T-helper 17 cell (primary cell): ENCODE measurements at places on chromosomes 6 and 20.

GRCh38 chr20:62205618-62206387 is 14.3 kb downstream of the HRH3 start:
- no peak for DNase-seq

GRCh38 chr6:170450916-170451761 is 102.0 kb downstream of the PSMB1 start:
- no peak for DNase-seq

DNA sequence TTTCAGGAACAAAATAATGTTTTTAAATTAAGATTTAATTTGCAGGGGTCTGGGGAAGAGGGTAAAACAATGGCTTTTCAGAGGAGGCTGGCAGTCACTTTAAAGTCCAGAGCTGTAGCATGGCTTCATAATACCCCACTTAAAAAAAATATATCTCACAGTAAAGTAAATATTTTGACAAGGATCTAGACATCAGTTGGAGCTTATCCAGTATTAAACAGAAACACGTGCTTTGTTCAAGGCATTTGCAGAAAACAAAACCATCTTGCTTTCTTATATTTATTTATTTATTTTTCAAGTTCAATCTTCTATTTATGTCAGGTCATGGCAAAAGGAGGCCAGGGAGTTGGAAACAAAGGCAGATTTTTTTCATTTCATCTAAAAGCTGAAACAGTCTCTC is 53.3 kb upstream of the PRL start:
- no peak for DNase-seq

DNA sequence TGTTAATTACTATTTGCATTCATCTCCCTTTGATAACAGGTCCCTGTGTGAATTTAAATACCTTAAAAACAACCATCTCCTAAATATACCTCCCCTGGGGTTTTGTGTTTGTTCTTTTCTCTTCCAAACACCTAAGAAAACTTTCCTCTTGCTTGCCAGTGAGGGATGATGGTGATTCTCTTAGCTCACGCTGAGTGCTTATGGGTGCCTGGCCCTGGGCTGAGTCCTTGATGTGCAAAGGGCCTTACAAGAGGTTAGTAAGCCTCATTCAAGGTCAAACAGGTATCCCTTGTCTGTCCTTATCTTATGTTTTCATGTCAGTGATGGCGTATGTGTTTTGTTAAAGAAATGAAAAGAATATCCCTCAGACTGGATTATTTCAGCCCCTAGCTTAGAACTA is 76.3 kb downstream of the SYCP2L start:
- DNase-seq = no peak

DNA sequence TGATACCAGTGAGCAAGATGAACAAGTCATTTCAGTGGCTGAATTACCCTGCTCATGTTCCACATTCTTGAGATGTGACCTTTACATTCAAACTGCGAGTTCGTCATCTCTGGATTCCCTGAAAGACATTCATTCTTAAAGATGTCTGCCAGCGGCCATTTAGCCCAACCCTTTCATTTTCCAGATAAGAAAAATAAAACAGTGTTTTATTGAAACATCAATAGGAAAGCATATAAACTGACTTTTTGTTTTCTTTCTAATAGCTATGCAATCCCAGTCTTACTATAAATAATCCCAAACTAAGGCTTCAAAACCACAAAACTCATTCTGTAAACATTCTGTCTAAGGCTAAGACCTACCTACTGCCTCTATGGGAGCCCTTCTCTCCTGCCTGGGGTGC is 134.0 kb downstream of the SAMD5 start:
- no peak for DNase-seq

DNA sequence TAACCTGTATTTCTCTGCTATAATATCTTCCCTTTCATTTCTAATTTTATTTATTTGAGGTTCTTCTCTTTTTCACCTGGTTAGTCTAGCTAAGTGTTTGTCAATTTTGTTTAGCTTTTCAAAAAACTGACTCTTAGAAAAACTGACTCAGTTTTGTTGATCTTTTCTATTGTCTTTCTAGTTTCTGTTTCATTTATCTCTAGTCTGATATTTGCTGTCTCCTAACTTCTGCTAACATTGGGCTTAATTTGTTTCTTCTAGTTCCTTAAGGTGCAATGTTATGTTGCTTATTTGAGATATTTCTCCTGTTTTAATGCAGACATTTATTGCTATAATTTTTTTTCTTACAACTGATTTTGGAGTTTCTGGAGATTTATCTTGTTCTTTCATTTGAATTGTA is 1011.0 kb downstream of the EPHA7 start:
- no peak for DNase-seq

DNA sequence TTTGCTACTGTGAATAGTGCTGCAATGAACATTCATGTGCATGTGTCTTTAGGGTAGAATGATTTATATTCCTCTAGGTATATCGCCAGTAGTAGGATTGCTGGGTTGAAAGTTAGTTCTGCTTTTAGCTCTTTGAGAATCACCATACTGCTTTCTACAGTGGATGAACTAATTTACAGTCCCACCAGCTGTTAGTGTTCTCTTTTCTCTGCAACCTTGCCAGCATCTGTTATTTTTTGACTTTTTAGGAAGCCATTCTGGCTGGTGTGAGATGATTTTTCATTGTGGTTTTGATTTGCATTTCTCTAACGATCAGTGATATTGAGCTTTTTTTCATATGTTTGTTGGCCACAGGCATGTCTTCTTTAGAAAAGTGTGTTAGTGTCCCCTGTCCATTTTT is 40.0 kb downstream of the PLG start:
- no peak for DNase-seq

- DNase-seq = no peak
Measured at GRCh38 chr20:41218466-41218865, 81.1 kb downstream of the PLCG1 start.

DNA sequence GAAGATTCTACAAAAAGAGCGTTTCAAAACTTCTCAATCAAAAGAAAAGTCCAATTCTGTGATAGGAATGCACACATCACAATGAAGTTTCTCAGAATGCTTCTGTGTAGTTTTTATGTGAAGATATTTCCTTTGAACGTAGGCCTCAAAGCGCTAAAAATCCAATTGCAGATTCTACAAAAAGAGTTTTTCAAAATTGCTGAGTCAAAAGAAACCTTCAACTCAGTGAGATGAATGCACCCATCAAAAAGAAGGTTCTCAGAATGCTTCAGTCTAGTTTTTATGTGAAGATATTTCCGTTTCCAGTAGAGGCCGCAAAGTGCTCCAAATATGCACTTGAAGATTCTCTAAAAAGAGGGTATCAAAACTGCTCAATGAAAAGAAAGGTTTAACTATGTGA is 319.7 kb upstream of the DEFB115 start:
- DNase-seq = no peak

GRCh38 chr6:124661097-124661661 is 301.1 kb upstream of the RNF217 start:
- no peak for DNase-seq

DNA sequence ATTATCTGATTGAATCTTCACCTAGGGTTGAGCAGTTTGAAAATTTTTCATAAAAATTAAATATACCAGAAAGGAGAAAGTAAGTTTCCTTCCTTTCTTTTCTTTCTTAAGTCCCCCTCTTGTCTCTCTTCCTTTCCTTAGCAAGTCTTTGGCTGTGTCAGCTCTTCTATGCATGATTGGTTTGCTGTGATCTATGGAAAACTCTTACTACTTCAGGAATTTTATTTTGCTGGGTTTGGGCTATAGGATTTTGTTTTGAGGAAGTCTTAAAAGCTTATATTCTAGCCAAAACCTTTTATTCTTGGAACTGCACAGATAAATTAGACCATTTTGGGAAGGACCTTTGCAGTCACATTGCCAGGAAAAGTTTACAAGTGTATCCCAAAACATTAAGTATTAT is 173.4 kb upstream of the CITED2 start:
- no peak for DNase-seq

DNA sequence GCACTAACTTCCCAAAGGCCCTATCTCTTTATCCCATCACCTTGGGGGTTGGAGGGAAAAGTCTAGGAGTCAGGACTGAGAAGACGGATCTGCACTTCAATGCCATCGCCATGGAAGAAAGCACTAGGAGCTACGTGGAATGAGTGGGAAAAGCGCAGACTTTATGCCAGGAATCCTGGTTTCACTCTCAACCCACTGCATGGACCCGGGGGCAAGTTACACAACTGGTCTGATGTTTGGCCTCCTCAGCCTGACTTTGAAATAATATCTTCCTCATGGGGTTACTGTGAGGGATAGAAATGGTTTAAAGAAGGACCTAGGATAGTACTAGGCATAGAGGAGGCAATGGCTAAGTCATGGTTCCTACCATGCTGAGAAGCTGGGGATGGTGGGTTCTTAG is 13.5 kb upstream of the PSMG4 start:
- no peak for DNase-seq

DNA sequence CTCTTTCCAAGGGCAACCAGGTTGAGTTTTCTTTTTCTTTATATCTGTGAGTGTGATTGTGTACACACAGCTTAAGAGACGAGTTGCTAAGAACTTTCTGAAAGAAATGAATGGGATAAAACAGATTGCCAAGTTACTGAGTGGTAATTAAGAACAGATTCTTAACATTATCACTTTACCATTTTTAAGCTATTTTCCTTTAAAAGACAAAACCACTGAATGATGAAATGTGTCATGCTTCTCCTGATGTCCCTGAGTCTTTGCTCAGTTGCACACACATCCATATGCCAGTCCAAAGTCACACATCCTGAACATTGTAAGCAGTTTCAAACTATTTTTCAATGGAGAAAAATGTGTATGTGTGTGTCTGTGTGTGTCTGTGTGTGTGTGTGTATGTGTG is 5.5 kb upstream of the DAAM2 start:
- DNase-seq = no peak

- DNase-seq = no peak
Measured at GRCh38 chr20:62276439-62276838, 26.4 kb upstream of the ADRM1 start.

DNA sequence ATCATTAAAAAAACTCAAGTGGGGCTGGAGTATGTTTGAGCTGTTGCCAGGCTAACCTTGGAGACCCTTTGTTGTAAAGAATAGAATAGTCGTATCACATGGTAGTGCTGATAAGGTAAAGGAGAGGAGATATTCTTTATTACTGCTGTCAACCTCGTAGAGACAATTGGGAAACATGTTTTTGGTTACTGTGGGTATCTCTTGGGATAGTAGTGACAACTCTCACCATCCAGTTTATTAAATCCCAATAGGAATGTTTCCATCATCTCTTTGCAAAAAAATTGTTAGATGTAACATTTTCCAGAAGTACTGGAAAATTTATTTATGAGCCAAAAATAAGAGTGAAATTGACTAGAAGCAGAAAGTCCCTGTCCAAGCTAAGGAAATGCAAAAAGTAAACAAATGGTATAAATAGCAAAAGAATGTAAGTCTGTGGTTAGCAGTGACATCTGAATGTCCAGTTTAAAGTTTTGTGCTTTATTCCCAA is 829.3 kb upstream of the CITED2 start:
- no peak for DNase-seq
